ENCODE measurements at places on chromosomes 6 and 20.

DNA sequence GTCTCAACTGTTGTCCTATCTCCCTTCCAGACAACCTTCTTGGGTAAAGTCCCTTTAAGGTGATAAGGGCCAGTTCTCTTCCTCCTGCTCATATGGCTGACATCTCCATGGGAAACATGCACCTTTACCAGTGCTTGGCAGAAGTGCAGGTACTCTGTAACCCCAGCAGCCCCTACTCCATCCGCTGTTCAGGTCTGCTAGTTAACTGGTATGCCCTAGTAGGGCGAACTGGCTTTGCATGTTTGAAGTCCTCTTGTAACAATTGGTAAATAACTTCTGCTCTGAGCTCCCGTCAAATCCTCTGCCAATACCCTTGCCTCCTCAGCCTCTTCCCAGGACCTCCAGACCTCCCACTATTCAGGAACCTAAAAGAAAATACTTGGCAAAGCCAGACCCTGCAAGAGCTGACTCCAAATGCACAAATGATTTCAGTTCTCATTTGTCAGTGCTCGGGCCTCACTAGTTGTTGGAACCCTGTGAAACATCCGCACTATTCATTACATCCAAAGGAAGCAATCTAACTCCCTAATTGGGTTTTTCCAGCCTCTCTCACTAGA, 703.7 kb downstream of the MAFB start:
- no peak for DNase-seq

GRCh38 chr20:56582542-56582941, 46.6 kb upstream of the TFAP2C start:
- peak; percentile 79 for DNase-seq

DNA sequence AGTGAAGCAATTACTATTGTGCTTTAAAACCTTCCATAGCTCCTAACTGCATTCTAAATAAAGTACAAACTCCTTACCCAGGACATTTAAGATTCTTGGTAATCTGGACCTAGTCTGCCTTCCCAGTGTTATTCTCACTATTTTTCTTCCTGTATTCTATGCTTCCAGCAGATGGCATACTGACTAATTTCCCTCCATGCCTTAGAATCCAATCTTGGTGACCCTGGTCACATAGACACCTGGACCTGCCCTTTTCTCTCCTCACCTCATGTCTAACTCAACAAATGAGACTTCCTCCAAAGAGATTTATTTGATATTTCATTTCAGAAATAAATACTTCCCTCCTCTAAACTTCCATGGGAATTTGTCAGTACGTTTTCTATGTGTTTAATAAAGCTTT, 25.8 kb downstream of the ROS1 start:
- DNase-seq: no peak

DNA sequence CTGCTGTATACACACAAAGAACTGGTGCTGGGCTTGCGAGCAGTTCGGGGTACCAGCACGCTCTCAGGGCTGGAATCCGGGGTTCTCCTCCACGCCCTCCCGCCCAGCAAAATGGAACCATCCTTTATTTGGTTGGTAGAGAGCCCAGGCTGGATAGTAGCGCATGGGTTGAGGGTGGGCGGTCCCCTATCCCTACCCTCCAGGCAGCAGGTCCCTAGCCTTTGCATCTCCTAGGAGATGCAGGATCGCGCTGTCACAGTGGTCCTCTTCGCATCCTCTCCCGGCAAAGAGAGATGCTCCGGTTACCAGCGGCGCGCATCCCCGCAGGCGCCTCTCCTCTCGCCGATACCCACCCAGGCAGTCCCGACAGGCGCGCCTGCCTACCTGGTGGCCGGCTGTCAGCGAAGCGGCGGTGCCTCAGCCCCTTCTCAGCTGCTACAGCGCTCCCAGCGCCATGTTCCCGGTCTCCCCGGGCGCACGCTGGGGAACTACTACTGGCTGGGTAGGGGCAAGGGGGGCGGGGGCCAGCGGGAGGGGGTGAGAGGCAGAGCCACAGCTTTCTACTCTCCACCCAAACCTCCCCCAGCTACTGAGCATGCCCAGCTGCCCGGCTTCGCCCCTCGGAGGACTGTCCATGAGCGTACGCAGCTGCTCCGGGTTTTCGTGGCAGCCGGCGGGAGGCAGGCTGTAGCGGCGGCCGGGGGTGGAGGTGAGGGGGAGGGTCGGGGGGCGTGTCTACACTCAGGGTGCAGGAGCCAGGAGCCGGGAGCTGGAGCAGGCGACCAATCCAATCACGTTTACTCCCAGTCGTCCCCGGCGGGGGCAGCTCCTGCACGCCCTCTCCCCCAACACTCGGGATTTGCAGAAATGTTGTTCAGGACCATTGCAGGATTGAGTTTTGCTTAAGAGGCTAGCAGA, at the start of gene PAK5:
Gene PAK5, minus strand, starts transcription at position 699 of the 918 bp plus-strand sequence. CDS start 194,748 bp downstream, outside the sequence.
- no peak for DNase-seq

DNA sequence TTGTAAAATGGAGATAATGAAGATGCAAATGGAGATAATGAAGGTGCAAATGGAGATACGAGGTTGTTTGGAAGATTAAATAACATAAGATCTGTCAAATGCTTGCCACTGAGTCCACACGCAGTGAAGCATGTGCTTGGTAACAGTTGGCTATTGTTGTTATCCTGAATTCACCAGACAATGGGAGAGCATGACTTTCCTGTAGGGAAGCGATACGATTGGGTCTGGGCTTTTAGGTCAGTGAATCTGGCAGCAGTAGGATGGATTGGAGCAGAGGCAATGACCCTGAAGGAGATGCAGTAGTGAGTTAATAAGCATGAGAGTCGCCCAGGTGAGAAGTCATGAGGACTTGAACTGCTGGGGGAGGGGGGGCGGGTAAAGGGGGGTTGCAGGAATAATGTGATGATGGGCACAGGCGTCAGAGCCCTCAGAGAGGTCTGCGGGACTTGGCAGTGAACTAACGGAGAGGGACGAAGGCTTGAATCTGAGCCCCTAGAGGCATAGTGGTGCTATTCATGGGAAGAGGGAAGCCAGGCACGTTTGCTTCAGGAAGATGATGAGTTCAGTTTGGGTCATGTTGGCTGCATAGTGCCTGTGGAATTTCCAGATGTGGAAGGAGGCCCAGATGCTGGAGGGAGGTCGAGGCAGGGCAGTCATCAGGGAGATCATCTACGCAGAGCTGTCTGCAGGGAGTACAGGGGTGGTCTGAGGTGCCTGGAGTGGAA, 55.4 kb downstream of the ZDHHC14 start:
- DNase-seq: no peak

GRCh38 chr20:62306414-62307187, 3.8 kb downstream of the ADRM1 start:
- DNase-seq: no peak

DNA sequence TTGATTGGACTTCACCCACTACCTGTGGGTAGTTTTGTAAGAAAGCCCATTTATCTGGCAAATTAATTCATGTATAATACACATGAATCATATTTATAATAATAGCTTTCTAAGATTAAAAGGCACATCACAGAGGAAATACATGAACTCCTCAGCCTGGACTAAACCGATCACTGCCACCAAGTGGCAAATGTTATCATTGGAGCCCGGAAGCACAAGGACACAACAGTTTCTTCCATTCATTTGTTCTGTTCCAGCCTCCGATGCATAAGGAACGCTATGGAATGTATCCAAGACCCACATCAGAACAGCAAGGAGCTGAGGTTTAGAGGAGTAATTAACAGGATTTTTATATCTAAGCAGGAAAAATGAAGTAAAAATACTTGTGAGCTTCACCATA, 13.9 kb upstream of the IPCEF1 start:
- DNase-seq: peak; percentile 22

DNA sequence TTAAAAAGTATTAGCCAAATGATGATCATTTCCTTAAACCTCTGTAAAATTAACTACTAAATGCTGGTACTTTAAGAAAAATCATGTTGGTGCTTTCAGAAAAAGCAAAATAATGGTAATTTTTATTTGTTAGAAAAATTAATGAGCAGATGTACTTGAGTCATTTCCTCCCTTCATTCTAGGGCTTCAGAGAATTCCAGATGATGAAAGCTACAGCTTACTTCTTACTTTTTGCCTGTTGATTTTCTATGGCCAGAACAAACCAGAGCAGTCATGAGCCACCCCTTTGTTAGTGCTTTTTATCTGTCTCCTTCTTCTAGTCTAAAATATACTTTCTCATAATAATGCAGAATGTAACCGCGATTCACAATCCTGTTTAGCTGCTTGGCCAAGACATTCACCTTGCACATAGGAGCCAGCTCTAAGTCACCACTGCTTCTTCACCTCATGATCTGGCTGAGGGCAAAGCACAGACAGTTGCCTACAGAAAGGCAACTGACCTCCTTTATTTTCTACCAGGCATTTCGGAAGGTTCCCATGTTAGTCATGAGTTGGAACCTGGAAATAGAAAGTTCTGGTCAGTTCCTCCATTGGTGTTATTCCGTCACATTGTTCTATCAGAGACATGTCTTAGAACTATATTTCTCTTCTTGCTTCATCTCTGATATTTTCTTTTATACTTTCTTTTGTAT, 43.5 kb upstream of the TINAG start:
- DNase-seq: no peak

DNA sequence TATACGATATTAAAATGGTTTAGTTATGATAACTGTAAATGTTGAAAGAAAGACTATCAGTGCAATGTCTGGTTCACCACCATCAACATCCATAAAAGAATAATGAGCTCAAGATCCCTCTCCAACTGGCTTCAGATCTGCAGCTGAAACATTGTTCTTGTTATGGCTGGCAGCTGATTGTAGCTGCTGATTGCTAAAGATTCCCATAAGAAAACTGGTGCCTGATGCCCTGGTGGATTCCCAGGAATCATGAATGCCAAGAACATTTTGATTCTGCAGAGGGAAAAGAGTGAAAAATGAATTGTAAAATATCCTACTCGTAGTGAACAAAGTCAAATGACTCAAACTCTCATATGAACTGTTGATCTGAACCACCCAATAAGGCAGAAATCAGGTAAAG, 1160.2 kb downstream of the EPHA7 start:
- DNase-seq: no peak

DNA sequence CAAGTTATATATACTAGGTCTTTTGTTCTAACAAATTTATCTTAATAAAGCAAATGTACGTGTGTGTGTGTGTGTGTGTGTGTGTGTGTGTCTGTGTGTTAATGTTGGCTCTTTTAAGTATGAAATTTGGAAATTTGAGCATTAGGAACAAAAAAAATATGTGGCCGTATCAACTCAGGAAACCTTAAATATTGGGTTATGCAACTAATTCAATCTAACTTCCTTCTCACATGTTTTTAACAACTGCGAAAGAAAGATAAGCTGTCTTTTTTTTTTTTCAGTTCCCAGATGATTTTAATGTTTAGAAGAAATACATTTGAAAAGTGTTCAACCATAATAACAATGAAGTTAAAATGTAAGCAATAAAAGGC, 616.4 kb upstream of the ARID1B start:
- no peak for DNase-seq

DNA sequence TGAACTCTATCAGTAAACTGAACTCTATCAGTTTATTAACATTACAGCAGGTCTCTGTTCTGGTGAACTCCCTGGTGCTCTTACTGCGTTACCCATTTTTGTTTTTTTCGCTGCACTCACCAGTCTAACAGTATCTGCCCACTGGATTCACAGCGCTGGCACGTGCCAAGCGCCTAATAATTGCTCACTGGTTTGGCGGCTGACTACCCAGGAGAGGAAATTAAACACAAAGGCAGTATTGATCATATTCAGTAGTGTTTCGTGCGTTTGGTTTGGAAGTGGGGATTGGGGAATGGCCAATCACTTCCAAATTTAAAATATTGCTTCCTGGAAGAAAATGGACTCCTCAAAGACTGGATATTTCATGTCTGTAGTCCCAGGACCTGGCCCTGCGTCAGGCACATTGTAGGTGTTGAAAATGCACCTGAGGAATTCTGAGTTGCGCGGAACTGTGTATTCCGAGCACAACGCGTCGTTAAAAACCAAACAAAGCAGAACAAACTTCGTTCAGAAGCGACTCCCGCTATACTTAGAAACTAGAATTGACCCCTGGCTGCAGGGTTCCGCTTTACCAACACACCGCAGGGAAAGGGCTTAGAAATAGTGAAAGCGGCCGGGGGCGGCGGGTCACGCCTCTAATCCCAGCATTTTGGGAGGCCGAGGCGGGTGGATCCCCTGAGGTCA, 1.1 kb upstream of the RPS12 start:
- DNase-seq: peak; percentile 44
